WERI-Rb-1 (cell line): ENCODE measurements at places on chromosomes 5 and 9.

GRCh38 chr5:19733612-19734495 is 254.1 kb downstream of the CDH18 start:
- no peak for DNase-seq

GRCh38 chr5:115087951-115088350 is 81.8 kb downstream of the TRIM36 start:
- no peak for DNase-seq

DNA sequence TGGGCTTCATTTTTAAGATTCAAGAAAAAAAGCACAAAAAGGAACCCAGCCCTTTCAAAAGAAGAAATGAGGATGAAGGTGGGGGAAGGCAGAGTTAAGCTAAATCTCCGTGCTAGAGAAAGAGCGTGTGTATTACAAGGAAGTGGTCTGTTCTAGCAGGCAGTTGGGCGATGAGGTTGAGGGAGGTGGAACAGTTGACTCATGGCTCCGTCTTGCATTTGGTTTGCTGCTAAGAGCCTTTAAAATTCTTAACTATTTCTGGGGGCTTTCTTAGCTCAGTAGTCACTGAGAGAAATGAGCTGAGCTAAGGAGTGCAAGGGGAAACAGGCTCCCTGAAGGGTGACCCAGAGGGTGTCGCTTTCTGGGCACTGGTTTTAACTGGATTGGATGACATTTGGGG is 117.4 kb downstream of the GCNT1 start:
- DNase-seq, result no peak

DNA sequence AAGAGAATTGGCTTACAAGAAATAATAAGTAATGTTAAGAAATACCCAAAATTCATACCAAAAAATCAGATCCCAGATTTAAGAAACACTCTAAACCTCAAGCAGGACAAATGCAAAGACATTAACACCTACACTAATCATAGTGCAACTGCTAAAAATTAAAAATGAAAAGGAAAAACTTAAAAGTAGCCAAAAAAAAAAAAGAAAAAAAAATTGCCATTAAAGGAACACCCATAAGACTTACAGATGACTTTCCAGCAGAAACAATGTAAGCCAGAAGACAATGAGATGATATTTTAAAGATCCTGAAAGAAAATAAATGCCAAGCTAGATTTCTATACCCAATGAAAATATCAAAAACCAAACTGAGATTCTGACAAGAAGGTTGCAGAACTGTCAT is 101.5 kb downstream of the DENND1A start:
- DNase-seq, result no peak
